ENCODE measurements at places on chromosomes 13 and 19.

DNA sequence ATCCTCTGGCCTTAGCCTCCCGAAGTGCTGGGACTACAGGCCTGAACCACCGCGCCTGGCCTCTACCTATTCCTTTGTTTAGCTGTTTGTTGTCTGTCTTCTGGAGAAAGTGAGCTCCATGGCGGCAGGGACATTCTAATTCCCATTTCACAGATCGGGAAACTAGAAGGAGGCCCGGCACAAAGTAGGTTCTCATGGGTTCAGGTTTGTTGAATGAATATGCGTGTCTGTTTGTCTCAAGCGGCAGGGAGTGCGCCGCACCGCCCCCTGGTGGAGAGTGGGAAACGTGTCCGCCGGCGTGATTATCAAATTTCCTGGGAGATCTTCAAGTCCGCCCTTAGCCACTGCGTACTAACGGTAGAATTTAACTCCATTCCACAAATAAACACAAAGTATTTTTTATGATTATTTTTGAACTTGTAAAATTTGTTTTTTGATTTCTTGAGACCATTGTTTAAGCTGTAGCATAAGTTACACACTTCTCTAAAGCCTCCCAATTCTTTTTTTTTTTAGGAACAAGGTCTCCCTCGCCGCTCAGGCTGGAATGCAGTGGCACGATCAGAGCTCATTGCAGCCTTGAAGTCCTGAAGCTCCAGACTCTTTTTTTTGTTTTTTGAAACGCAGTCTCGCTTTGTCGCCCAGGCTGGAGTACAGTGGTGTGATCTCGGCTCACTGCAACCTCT lies 8.9 kb upstream of the CCDC9 start:
- no peak for DNase-seq

DNA sequence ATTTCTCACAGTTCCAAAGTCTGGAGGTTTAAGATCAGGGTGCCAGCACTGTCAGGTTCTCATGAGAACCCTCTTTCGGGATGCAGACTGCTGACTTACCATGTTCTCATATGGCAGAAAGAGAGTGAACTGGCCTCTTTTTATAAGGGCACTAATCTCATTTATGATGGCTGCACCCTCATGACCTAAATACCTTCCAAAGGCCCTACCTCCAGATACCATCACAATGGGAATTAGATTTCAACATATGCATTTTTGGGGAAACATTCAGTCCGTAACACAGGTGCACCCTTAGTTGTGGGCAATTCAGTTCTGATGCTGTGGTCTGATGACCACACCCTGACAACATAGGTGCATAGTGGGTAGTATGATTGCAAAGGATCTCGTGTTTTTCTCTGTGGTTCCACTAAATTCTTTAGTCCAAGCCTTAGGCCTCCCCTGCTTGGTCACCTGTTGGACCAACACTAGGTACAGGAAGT lies 33.3 kb downstream of the GARRE1 start:
- no peak for DNase-seq

GRCh38 chr13:102993348-102993747 lies 72.9 kb downstream of the SLC10A2 start:
- DNase-seq: no peak

DNA sequence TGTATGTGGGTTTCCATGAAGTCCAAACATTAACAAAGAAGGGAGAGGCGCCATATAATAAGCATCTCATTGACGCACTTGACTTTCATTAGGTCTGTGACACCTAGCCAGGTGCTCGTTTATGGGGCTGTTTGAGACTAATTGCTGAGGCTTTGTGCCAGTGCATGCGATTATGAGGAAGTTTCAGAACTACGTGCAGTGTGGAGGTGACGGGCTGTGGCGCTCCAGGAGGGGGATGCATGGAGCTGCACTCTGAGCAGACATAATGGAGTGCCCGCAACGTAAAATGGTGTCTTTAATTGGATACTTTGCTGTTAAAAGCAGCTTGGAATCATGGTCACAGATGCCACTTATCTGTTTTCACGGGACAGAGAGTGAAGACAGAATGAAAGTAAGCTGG lies 223.2 kb downstream of the FGF9 start:
- DNase-seq: no peak

DNA sequence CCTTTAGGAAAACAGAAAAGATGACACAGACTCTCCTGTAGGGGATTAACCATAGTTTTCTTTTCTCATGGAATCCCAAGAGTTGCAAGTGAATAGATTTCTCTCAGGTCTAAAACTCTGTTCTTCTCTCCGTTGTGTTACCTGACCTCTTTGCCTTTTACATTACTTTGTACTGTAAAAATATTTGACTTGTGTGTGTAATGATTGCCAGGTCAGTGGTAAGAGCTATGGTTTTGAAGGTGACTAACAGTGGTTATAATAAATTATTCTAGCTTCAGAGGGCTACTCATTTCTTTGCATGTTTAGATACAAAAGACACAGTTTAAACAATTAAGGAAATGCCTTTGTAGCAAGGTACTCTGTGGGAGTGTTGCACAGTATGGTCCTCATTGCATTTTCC lies 23.0 kb upstream of the PSG2 start:
- DNase-seq: no peak

GRCh38 chr19:33234092-33234491 lies 8.4 kb upstream of the SLC7A10 start:
- no peak for DNase-seq

- DNase-seq: no peak
Measured at GRCh38 chr19:27972291-27973040, 1240.5 kb downstream of the UQCRFS1 start.

DNA sequence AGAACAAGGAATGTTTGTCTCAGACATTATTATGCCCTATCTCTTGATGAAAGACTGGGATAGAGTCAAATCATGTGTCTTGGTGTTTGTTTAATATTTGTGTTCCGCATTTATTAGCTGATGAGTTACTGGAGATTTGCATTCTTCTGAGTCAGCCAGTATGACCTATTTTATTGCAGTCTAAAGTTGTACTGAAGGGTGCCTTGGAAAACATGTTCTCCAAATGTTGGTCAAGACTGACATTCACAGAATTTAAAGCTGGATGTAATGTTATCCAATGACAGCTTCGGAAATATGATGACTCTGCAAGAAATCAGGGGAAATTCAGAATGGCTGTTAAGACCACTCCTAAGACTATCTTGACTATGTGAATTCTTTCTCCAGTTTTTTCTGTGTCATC lies 134.0 kb downstream of the KCNRG start:
- no peak for DNase-seq

DNA sequence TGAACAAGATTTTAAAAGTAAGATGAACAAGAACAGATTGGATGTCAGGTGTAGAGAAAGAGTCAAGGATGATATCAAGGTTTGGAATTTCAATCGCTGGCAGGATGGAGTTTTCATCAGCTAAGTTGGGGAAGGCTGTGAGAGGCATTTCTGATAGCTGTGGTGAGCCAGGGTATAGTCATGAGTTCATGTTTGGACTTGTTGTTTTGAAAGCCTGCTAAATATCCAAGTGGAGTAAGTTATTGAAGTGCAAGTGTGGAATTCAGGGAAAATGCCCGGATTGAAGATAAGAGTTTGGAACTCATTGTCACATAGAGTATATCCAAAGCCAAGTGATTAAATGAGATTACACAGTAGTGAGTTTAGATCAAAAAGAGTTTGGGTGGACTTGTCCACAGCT lies 11.0 kb upstream of the EPSTI1 start:
- no peak for DNase-seq

DNA sequence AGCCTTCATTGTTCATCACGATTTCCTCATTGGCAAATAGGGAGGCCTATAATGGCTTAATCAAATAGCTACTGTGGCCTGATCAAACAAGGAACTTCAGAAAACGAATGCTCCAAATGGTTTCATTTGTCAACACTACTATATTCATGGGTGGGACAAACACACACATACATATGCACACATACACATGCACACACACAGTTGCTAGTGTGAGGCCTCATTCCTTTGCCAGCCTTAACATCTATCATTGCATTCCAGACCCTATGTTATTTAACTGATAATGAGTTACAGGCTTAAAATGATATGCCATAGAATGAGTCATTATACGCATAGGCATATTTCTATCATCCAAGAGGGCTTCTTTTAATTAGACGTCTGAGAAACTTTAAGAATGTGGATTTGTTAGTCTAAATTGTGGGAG lies 140.2 kb downstream of the KLF5 start:
- no peak for DNase-seq

DNA sequence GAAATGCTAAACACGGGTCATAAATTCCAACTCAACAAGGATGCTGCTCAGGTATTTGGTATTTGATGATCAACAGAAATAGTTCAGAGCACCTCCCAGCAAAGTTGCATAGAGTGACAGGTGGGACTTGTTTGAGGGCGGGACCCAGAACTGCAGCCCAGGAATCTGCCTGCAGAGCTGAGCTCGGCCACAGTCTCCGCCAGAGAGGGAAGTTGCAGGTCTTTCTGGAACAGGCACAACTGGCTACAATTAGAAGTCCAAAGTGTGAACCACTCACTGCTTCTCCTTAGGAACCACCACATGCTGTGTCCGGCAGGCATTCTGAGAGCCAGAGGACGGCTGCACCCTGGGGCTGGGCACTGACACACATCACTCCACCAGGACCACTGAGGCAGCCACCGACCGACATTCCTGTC lies 1.1 kb downstream of the SLC15A1 start:
- no peak for DNase-seq

GRCh38 chr13:109212650-109213049 lies 573.7 kb downstream of the IRS2 start:
- no peak for DNase-seq

GRCh38 chr13:59274958-59275727 lies 888.6 kb downstream of the DIAPH3 start:
- DNase-seq: no peak

DNA sequence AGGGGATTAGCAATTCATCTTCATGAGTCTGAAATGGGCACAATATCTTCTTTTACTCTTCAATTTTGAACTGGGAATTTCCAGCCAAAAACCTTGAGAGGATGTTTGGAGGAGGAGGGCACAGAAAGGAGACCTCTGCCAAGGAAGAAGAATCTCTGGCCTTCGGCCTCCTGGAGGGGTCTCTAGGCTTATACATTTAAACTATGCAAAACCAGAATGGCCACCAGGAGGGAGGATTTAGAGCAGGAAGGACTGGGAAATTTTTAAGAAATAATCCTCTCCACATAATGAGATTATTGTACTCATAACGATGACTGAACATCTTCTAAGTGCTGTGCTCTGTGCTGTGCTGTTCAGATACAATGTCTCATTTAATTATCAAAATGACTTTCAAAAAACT lies 325.9 kb downstream of the NDFIP2 start:
- DNase-seq: no peak

DNA sequence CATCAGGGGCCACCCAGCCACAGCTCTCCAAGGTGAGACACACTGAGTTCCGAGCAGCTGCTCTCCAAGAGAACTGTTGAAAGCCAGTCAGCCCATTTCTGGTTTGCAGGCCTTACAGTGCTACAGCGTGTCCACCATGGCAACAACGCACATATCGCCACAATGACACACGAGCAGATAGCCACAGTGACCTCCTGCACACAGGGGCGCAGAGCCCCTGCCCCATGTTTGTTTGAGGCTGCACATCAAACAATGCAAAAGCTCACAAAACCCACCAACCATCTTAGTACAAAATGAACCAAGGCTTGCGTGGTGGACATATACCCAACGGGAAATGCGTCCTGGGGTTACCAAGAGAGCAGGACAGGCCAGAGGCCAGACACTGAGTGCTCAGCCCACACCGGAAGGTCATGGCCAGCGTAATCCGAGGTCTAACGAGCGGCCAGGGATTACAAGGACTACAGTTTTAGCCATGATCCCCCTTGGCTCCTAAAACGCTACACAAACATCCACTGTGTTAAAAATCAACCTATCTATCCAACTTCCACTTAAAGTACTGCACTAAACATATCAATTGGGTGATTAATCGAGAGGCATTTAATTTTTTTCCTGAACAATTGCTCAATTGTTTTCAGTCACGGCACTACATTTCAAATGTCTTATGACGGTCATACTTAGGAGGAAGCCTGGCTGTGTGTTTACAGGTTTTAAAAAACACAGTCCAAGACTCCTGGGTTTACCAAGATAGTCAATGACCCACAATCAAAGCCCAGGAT lies 56.0 kb downstream of the STK24 start:
- no peak for DNase-seq

DNA sequence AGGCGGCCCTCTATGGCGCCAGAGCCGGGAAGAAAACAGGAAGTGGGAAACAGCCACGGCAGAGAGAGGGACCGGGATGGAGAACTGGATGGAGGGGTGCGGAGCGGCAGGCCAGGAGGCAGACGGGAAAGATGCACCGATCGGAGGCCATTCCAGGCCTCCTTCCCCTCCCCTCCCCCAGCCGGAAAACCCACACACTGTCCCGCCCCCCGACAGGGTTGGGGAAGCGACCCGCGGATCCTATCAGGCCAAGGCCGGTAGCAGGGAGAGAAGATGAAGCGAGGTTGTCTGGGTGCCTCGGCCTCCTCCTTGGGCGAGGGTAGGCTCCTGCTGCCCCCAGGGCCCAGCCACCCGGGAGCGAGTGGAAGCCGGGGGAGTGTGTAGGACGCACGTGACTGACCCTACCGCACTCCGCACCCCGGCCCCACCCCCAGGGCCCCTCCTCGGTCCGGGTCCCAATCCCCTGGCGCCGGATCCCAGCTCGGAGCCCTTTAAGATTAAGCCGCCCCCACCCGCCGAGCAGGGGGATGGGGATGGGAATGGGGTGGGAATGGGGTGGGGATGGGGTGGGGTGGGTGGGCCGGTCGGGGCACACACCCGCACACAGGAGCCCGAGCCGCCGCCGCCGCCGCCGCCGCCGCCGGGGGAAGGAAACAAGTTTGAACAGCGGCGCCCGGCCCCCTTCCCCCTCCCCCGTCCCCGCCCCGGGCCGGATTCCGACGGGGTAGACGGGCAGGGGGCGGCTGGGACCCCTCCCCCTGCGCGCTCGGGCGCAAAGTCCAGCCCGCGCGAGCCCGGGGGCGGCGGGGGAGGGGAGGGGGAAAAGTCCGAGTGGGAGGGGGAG lies 1.5 kb downstream of the ERF start:
- DNase-seq: no peak

DNA sequence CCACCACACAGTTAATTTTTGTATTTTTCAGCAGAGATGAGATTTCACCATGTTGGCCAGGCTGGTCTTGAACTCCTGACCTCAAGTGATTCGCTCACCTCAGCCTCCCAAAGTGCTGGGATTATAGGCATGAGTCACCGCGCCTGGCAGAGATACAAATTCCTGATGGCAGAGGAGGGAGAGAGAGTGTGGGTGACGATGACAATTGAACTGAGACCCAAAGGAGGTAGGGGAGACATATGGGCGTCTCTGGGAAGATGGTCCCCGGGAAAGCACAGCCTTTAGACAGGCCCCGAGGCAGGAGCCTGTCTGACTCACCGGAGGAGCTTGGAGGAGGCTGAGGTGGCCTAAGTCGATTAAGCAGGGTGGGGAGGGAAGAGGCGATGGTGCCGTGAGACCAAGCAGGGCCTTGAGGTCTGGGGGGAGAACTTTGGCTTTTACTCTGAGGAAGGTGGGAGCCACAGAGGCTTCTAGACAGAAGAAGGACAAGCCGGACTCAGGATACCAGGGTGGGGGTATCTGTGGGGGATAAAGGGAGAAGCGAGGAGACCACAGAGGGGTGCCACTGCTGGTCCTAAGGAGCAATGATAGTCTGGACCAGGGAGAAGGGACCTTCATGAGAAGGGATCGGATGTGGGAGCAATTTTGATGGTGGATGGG lies 38.2 kb downstream of the ARRDC2 start:
- no peak for DNase-seq

Data from brain pericyte (primary cell).